ENCODE measurements at places on chromosomes 11 and 22.

GRCh38 chr11:77140231-77140851, 12.3 kb downstream of the MYO7A start:
- DNase-seq = no peak
- H3K27me3 ChIP-seq = peaks cover 5% of the 10 kb centered on the region
- H3K27ac ChIP-seq = no peak overlapping the region
- H3K4me1 ChIP-seq = peaks cover 13% of the 10 kb centered on the region

- H3K36me3 ChIP-seq = no peaks in the 10 kb centered on the region
- no peak for DNase-seq
- H3K4me3 ChIP-seq = no peak overlapping the region
- no peak overlapping the region for H3K27ac ChIP-seq
Observed at GRCh38 chr11:44524751-44525201, 40.7 kb upstream of the CD82 start.

DNA sequence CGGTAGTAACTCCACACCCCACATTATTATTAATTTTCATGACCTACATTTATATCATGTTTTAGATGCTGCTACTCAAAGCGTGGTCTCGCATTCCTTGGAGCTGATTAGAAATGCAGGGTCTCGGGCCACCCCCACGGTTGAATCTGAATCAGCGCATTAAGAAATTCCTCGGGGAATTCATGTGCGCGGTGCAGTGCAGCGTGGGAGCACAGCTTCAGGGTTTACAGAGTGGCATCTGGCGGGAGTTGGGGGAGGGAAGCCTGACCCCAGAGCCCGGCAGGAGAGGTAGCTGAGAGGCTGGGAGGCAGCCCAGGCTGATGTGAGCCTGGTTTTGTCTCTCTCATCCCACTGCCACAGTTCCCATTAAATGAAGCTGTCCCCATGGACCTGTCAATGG, 48.1 kb upstream of the DAGLA start:
- no peaks in the 10 kb centered on the region for H3K4me1 ChIP-seq
- no peak for DNase-seq
- H3K4me3 ChIP-seq = no peak overlapping the region
- no peak overlapping the region for H3K27ac ChIP-seq
- no peaks in the 10 kb centered on the region for H3K27me3 ChIP-seq

DNA sequence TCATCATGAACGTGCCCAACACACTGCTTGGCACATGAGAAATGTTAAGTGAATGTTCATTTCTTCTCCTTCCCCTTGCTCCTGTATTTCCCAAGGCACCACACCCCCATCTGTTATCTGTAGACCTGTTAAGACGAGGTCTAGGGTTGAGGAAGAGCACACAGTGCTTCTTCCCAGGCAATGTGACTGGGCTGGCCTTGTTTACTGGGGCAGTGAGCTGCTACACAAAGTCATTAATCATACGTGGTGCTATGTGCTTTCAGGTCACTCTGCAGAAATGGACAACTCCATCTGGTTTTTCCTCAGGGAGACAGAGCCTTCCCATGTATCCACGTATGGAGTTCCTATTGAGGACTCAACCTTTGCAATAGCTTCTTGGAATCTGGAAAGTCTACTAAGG, 118.7 kb downstream of the KCNC1 start:
- H3K27ac ChIP-seq = no peak overlapping the region
- H3K4me3 ChIP-seq = no peak overlapping the region
- H3K36me3 ChIP-seq = no peaks in the 10 kb centered on the region
- DNase-seq = no peak

DNA sequence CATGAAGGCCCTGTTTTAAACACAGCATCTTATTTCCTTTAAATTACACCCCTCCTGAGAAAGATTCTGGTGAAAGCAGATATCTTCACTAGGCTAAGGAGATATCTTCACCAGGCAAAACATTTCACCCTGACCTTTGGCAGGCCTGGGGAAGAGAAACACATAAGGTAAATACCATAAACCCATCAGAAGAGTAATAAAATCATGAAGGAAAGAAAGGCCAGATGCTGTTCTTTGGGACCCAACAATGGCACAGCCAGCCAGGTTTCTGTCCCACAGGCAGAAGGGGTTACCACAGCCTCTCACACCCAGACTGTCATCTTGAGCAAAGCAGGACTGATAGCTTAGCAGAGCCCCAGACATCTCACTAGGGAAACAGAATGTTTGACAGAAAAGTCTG, 125.4 kb downstream of the CCDC34 start:
- H3K27ac ChIP-seq = peak overlapping the region; percentile 35
- DNase-seq = peak; percentile 73
- H3K4me3 ChIP-seq = no peak overlapping the region
- H3K27me3 ChIP-seq = no peaks in the 10 kb centered on the region
- H3K36me3 ChIP-seq = no peaks in the 10 kb centered on the region

DNA sequence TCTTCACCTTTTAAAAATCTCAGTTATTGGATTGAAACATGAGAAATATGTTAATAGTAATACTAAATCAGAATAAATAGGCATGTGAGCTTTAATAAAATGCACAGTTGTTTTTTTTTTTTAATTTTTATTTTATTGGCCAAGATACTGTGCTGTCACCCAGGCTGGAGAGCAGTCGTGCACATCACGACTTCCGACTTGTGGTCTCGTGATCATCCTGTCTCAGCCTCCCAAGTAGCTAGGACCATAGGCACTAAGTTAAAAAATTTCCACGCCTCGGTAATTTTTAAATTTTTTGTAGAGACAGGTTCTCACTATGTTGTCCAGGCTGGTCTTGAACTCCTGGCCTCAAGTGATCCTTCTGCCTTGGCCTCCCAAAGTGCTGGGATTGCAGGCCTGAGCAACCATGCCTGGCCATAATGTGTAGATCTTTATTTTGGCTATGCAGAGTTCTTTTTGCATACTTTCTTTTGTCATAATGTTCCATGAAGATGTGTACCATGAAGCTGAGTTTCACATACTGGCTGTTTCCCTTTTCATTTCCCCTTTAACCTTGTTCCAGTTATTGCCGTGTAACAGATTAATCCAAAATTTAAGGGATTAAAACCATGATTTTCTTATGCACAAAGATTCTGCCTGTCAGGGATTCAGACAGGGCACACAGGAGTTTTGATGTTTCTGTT, 16.0 kb downstream of the CAPRIN1 start:
- no peak overlapping the region for H3K27ac ChIP-seq
- H3K36me3 ChIP-seq = peaks cover 31% of the 10 kb centered on the region
- H3K4me1 ChIP-seq = peaks cover 13% of the 10 kb centered on the region
- no peak overlapping the region for H3K4me3 ChIP-seq
- no peak for DNase-seq
- no peaks in the 10 kb centered on the region for H3K27me3 ChIP-seq

DNA sequence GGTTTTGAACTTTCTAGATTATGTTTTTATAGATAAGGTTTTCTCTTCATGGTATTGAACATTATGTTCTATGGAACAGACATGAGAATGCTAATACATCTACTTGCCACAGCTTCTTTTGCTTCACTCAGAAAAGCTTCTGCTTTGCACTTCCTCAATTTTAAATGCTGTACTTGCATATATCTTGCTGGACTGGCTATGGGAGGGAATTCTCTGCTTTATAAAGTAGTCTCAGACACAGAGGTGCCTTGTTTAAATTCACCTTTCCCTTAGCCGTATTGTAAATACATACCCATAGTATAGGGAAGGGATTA, 173.9 kb downstream of the DDX10 start:
- H3K36me3 ChIP-seq = no peaks in the 10 kb centered on the region
- DNase-seq = no peak
- H3K4me3 ChIP-seq = no peak overlapping the region
- H3K4me1 ChIP-seq = no peaks in the 10 kb centered on the region

DNA sequence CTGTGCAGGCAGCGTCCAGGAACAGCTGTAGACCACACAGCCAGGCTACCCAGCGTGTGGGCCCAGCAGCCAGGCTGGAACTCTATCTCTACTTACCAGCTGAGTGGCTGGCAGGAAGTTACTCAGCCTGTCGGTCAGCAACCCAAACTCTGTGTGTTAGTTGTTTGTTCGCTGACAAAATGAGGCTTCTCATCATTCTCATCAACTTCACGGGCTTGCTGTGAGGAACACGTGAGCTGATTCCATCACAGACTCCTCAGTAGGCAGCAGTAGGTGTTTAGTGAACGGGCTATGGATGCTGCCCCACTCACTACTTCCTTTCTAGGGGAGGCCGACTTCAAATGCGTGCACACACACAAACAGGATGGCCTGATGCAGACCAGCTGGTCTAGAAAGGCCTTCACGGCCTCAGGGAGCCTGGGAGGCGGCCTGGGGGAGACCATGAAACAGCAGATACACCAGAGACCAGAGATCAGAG, 830 bp upstream of the SPDYC start:
- no peaks in the 10 kb centered on the region for H3K4me1 ChIP-seq
- DNase-seq = no peak
- no peaks in the 10 kb centered on the region for H3K36me3 ChIP-seq
- H3K4me3 ChIP-seq = no peak overlapping the region
- H3K27me3 ChIP-seq = no peaks in the 10 kb centered on the region

DNA sequence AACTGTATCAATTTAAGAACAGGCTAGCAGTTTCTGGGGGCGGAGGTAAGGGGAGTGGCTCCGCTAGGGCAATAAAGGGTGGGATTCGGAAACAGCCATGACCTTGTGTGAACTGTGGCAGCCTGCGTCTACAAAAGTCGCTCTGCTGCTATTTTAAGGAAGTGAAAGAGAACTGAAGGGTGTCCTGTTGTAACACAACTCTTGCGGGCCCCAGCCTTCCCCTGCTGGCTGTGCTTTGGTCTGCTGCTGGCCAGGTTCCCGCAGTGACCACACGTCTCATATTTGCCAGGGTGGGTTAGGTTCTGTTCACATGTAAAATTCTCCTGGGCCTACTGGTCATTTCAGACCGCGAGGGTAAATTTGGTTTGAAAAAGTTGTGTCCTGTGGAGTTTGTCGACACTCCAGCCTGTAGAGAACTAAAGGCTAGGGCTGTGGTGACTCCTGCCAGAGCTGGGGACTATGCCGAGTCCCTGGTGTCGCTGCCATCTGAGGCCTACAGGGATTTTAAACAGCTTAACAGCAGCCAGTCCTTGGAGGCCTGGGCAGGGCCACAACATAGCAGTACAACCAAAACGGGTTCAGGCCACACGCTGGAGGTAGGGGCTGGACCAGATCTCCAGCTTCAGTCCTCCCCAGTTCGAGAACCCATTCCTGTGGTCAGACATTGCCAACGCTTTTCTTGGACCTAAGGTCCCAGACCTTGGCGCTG, 1.1 kb upstream of the PPFIBP2 start:
- H3K27ac ChIP-seq = peak overlapping the region; percentile 77
- no peaks in the 10 kb centered on the region for H3K27me3 ChIP-seq
- H3K36me3 ChIP-seq = no peaks in the 10 kb centered on the region
- DNase-seq = peak; percentile 63
- peak overlapping the region; percentile 90 for H3K4me3 ChIP-seq

DNA sequence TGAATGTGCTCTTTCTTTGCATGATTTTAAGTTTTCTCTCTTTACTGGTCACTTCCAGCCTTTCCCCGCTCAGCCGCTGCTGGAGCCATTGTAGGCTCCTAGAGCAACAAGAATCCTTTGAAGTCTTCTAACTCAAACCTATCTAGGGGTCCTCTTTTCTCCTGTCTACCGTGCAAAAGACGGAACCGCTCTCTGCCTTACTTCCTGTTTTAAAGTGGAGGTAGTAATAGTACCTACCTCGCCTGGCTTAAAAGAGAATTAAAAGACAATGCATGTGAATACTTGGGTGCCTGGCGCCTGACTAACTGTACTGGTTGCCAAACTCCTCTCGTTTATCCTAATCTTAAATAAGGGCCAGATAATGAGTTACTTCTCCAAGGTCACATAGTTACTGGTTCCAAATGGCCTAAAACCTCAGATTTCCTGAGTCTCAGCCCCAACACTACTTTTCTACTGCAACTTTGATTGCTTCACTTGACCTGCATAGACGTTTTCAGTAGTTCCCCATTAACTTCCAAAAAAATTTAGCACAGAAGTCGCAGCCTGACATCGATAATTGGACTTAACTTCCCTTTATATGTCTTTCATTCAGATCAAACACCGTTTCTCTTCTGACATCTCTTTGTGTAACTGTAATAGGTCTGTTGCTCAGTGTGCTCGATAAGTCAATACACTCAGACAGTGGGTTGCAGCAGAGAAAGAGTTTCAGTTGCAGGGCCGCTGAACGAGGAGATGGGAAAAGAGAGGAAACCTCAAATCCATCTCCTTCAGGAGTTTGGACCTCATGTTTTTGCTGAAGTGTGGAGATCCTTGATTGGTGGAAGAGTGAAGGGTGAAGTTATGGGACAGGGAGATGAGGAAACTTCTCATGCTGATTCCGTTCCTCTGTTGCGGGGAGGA, 891 bp downstream of the SAMM50 start:
- DNase-seq = no peak
- no peaks in the 10 kb centered on the region for H3K27me3 ChIP-seq
- H3K36me3 ChIP-seq = no peaks in the 10 kb centered on the region
- H3K4me3 ChIP-seq = peak overlapping the region; percentile 55
- no peaks in the 10 kb centered on the region for H3K4me1 ChIP-seq

DNA sequence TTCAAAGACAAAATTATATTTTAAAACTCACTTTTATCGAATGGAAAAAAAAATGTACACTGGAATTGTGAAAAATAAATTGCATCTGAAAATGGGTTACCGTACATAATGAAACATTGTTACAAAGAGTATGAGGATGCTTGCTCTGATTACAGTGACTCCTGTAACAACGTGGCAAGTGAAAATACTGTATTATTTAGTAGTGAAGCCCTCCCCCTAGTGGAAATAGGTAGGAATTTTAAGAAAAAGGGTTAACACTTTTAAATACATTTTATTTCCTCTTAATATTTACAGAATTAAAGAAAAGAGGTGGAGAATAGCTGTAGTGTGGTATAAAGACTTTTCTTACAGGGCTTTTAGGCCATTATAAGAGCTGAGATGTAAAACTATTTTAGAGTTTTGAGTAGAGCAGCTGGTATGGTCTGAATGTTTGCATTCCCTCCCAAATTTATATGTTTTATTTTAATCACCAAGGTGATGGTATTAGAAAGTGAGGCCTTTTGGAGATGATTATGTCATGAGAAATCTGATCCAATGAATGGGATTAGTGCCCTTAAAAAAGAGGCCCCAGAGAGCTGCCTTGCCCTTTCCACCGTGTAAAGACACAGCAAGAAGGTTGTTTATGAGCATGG, 25.2 kb downstream of the FAM76B start:
- H3K27ac ChIP-seq = no peak overlapping the region
- no peaks in the 10 kb centered on the region for H3K4me1 ChIP-seq
- no peaks in the 10 kb centered on the region for H3K27me3 ChIP-seq
- peak; percentile 65 for DNase-seq
- no peak overlapping the region for H3K4me3 ChIP-seq

DNA sequence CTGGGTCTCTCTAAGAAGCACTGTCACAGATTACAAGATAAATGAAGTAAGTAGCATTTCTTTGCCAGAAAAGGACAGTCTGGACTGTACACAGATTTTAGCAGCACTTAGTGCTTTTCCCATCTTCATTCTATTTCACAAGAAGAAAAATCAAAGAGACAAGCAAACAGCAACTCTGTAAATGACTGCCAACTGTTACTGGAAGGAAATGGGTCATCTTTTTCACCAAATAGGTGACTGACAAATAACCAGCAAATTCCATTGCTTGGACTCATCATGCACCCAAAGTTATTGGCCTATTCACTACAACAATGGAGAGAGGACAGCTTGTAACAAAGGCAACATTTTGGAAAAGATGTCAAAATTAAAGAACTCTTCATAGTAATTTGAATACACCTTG, 28.9 kb upstream of the CARD18 start:
- no peaks in the 10 kb centered on the region for H3K36me3 ChIP-seq
- no peaks in the 10 kb centered on the region for H3K4me1 ChIP-seq
- no peak overlapping the region for H3K27ac ChIP-seq
- no peak overlapping the region for H3K4me3 ChIP-seq
- no peak for DNase-seq
